Stimulated activated effector memory CD8-positive, alpha-beta T cell treated with anti-CD3 and anti-CD28 coated beads, Interleukin-12 subunit alpha, Interleukin-12 subunit beta, amount 100 ng/mL, for 72 hours (primary cell): ENCODE measurements at places on chromosomes 2 and 18.

GRCh38 chr2:79593237-79593867, 80.5 kb downstream of the CTNNA2 start:
- DNase-seq: no peak

DNA sequence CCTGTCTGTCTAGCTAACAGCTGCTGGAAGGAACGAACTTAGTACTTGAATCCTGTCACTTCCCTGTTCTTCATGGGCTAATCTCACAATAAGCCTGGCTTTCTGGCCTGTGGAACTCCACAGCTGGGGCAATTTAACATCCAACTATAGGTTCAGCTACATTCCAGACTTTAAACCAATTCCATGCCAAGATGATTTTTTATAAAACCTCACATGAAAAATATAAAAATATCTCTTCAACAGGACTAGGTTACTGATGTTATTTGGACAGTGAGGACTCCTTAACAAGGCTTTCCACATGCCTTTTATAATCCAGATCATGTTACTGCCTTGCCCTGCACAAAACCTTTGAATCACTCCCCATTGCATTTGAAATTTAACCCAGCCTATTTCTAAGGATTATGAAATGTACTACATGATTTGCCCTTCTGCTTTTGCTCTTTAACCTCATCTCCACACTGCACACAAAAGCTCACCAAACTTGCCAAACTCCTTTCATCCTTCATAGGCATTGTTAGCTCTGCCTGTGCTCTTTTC, 863.2 kb upstream of the CHAC2 start:
- no peak for DNase-seq

GRCh38 chr2:241066893-241067341, 35.2 kb downstream of the MTERF4 start:
- DNase-seq: peak; percentile 45

- no peak for DNase-seq
These were observed 570.7 kb downstream of the EPHA4 start for GRCh38 chr2:221001381-221001801.

GRCh38 chr2:108701208-108701607, 18.1 kb upstream of the RANBP2 start:
- no peak for DNase-seq

DNA sequence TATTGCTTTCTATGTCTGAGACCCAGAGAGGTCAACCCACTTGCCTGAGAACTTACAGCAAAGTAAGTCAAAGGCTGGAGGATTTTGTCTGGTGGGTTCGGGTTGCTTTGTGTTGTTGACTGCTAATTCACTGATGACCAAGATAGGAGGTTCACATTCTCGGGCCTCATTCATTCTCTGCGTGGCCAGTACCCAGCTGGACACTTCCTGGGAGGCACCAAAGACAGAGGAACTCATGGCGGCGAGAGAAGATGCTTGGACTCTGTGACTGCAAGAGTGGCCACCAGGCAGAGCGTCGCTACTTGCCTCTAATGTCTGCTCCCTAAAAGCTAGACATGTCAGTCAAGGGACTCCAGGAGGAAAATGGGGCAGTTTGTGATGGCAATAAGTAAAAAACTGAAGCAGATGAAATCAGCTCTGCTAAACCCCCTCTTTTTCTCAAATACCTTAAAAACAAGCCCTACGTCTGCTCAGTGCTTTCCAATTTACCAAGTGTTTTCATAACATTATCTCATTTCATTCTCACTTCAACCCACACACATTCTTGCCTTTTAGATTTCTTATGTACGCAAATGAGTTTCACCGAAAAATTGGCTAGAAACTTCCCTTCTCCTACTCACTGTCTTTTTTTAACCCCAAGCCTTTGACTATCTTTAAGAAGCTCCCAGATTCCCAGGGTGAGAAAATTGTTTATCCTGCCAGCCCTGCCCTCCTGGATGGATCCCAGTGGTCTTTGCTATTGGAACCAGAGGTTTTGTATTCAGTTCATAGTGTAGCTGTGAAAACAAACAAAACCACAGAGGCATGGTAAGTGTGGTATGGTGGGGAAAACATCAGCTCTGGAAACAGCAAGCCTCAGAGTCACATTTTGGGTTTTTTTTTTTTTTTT, 4.9 kb upstream of the LBH start:
- peak; percentile 78 for DNase-seq

DNA sequence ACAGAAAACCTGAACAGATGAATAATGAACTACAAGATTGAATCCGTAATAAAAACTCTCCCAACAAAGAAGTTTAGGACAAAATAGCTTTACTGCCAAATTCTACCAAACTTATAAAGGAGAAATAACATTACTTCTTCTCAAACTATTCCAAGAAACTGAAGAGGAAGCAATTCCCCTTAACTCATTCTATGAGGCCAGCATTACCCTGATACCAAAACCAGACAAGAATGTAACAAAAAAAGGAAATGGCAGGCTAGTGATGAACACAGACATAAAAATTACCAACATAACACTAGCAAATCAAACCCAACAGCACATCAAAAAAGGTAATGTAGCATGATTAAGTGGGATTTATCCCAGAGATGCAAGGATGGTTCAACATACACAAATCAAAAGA, 213.7 kb upstream of the FOSL2 start:
- DNase-seq: no peak

- DNase-seq: no peak
These were observed 544.4 kb upstream of the TNP1 start for GRCh38 chr2:217404236-217404760.

DNA sequence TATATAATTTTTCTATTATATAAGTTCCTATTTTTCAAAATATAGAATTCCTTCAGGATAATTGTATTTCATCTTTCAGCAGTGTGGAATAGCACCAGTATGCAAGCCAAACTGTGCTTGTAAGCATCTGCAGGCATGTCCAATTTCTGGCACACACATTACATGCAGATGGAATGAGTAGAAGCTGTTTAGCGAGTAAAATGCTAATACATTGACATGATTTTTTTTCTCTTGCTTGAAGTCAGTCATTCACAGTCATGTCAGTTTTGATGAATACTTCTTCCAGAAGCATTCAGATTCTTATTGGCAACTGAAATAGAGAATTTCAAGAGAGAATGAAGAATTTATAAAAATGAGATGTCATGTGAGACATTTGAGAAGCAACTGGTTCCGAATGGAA, 109.4 kb downstream of the CERS6 start:
- no peak for DNase-seq

- DNase-seq: no peak
These were observed 30.7 kb downstream of the TRAK2 start for GRCh38 chr2:201420442-201421113.

- no peak for DNase-seq
These were observed 381.0 kb downstream of the OSR1 start for GRCh38 chr2:18977409-18977808.

- no peak for DNase-seq
These were observed 121.9 kb upstream of the LGALSL start for GRCh38 chr2:64331849-64332699.

DNA sequence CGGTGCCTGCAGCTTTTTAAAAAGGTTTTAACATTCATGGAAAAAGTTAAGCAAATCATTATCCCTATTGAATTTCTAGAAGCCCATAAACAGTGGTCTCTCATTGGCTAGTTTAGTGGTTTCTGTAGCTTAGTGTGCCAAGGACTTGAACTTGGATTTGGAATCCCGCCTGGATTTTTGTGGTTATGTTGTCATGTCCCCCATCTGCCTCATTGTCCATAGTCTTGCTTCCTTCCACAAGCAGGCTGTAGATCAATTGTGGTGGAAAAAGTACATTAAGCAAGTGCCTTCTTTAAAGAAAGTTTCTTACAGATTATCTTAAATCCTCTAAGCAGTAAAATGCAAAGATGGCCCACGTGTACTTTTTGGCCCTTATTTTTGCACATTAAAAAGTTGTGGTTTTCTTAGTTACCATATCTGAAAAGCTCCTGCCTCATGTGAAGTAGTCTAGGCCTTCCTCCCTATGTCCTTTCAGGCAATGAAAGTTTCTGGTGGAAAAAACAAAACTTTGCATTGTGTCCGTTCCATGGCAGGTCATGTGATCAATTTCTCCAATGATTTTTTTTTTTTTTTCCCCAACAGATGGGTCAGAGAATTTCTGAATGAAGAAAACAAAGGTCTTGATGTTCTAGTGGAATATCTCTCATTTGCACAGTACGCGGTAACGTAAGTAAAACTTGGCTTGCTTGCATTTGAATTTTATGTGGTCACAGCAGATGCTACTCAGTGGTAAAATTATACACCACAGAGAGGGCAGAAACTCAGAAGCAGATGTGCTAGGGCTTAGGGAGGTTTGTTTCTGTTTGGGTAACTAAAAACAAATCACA, 158.9 kb downstream of the PRPF40A start:
- no peak for DNase-seq

DNA sequence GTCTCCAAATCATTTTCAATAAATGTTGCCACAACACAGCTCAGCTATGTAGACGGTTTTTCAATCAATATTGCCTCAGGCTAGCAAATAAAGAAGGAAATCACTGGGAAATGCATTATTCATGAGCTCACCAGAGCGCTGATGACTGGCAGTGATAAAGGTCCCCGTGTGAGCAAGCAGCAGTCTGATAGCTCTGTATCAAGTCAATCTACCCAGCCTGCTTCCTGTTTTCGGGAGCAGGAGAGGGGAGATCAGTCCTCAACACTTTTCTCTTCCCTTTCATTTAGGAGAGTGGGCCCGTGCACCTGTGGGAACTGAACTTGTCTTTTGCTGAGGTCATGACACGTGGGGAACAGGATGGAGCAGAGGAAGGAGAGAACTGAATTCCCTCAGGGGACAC, 253.9 kb upstream of the SIX2 start:
- no peak for DNase-seq

GRCh38 chr2:45836740-45837139, 185.3 kb downstream of the PRKCE start:
- DNase-seq: no peak

DNA sequence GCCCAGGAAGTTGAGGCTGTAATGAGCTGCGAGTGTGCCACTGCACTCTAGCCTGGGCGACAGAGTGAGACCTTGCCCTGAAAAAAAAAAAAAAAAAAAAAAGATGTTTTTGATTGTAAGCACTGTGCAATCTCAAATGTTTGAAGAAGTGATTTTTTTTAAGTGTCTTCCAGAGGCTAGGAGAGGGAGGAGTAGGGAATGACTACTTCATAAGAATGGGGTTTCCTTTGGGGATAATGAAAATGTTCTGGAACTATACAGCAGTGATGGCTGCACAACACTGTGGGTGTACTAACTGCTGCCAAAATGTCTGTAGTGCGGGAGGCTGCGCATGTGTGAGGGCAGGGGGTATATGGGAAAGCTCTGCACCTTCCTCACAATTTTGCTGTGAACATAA, 83.7 kb downstream of the MCFD2 start:
- no peak for DNase-seq

GRCh38 chr18:54069729-54070128, 154.7 kb downstream of the MBD2 start:
- no peak for DNase-seq

GRCh38 chr2:135021618-135022017, 25.6 kb downstream of the MAP3K19 start:
- no peak for DNase-seq

GRCh38 chr2:239272626-239273025, 128.2 kb downstream of the HDAC4 start:
- DNase-seq: no peak

DNA sequence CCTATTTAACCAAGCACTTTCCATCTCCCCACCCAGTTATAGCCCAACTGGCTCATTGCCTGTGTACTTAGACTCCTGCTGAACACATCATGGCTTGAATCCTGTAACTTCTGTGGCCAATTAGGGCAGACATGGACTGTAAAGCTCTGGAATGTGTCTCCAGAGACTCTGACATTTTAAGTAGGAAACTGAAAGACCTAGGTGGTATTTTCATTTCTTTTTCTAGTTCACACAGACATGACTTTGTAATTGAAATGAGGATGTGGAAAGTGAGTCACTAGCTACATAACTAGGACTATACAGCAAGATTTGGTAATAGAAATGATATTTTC, 12.2 kb downstream of the DOK1 start:
- no peak for DNase-seq

- no peak for DNase-seq
These were observed 900.7 kb downstream of the SOCS6 start for GRCh38 chr18:71189581-71189980.

DNA sequence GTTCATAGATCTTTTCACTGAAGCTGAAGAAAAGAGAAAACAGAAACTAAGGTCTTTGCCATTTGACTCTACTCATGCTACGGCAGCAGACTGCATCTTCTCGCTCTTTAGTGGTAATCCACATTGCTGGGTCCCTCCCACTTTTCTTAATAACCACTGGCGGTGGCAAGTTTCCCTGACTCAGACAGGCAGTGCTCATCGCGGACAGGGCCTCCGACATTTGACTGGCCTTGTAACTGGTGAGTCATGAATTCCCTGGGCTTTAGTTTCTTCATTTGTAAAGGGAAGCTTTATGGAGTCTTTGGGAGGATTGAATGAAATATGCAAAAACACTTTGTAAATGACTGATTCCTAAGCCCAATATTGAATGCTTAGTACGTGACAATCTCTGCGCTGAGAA, 238.2 kb upstream of the RBBP8 start:
- DNase-seq: no peak

GRCh38 chr2:172358691-172359556, 68.5 kb upstream of the ITGA6 start:
- DNase-seq: no peak

GRCh38 chr2:158817588-158817987, 22.5 kb downstream of the DAPL1 start:
- no peak for DNase-seq

DNA sequence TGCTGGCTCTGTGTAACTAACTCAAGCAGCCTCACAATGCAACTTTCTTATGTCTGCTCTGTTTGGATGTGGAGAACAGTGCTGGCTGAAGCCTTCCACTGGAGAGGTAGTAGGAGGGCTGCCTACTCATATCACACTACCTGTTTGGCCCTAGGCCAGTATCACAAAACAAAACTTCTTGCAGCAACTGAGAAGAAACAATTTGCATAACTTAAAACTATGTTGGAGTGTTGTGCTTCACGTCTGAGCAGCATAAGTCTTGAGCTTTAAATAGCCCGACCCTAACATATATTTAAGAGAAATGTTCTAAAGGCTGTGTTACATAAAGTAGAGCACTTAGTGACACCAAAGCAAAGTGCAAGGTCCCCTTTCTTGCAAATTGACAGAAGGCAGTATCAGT, 204.9 kb upstream of the ACVR2A start:
- no peak for DNase-seq

DNA sequence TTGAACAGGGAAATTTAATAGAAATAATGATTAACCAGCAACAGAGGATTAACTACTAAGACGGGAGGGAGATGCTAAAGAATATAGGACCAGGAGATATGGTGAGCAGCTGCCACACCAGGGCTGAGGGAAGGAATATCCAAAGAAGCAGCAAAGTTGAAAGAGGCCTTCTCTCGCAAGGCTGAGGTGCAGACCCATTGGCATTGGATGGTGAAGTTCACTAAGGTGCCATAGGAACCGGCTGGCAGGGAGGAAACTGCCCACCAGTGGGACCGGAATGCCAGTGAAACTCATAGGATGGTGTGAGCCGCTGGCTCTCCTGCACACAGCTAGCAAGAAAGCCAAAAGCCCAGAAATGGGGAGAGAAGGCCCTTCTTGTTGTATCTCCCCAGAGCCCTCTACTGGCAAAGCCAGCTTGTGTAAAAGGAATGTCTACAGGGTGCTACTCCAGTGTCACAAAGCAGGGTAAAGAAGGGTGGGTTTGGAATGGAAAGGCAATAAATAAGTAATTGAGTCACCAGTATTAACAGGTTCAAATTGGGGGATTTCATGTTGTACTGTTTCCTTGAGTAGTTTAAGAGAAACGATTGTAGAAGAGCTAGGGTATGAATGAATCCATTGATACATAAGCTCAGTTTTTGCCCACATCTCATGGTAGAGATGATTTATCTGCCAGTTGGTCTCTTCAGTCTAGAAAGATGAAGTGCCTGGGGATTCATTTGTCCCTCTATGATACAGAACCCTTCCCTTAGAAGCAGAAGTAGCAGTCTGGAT, 36.0 kb downstream of the FARP2 start:
- DNase-seq: no peak
